ENCODE measurements at places on chromosomes 11 and 22. TPM values are rescaled to one million over a fixed set of nuclear protein-coding genes. Genes with fewer than 3 reads are reported as not detected.

DNA sequence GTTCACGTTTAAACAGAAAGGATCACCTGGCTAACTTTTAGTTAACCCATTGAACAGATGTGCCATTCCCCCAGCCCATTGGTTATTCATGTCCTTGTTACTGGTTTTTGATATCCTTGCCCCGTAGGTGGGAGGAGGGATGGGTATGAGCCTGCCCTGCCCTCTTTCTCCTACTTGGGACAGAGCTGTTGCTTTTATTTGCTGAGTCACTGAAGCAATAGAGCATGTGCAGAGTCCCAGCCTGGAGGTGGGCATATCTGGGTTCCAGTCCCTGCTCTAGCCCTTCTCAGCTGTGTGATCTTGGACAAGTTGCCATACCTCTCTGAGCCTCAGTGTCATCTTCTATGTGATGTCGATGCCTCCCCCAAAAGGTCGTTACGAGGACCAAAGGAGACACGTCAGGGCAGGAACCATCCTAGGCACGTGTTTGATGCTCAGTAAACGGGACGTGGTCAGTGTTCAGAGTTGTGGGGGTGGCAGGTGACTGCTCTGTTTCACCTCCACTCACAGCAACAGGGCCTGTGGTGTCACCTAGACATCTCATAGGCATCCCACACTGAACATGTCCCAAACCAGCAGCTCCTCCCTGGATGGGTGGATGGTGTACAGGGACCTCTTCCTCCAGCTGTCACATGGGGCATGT is 61.0 kb downstream of the BMAL1 start:
- no peak for DNase-seq

- no peak for DNase-seq
These were observed 277.6 kb downstream of the TTC28 start for GRCh38 chr22:28402060-28402459.

DNA sequence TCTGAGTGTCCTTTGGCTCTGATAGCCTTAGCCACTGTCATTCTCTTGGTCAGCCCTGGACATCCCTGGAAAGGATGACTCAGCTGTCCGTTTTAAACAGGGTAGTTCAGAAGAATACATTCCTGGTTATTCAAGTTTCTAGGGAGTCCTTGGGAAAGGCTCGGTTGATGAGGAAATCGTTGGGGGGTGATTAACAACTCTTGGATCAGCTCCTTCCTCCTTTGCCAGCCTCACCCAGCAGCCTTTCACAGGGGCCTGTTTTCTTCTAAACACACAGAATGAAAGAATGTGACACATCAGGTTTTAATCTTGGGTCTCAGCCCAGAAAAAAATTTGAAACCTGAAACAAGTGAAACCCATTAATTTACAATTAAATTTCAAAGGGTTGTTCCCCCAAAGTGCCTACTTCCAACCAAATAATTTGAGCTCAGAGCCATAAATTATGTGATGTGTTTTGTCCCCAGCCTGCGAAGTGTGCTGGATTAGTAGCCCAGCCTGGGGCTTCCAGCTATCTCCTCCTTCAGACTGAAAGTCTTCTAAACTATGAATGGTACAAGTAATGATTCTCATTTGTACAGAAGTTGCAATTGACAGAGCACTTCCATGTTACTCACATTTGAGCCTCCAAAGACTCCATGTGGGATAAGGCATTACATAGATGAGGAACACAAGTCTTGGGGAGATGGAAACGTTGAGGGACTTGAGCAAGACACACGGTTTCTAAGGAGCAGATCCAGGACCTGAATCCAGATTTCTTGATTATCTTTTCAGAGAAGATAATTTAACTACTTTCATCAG is 19.3 kb upstream of the MRGPRX2 start:
- no peak for DNase-seq

DNA sequence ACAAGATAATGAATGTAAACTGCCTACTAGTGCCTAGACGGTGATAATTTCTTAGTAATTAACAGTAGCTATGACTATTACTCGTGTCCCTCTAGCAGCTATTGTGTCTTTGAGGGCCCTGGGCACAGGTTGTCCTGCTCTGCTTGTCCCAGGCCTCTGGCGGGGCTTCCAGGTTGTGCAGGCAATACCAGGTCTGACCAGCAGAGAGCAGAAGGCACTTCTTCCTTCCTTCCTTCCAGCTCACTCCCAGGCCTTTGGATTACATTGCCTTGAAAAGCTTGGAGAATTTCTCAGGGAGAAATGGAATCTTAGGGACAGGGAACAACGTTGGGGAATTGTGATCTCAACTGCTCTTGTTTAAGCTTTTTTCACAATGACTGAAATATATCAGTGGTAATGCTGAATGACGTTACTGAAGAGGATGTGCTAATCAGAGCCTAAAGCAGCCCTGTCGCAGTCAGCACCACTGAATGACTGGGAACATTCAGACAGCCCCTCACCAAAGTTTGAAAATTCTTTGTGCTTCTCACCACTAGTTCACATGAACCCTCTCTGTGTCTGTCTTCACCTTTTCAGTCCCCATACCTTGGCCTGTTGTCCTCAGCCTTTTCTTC is 8.4 kb upstream of the CCKBR start:
- peak; percentile 90 for DNase-seq

MTNR1B gene
- polyA plus RNA-seq = not detected
